Cardiac muscle cell (in vitro differentiated cells and primary cell): ENCODE measurements at places on chromosomes 12 and 14.

- peaks cover 2% of the 10 kb centered on the region for H3K27me3 ChIP-seq
- no peak overlapping the region for H3K4me3 ChIP-seq
- H3K27ac ChIP-seq, result no peak overlapping the region
- H3K4me1 ChIP-seq, result no peaks in the 10 kb centered on the region
- peak; percentile 19 for DNase-seq
Observed at GRCh38 chr14:22163051-22163450, 426.0 kb downstream of the DAD1 start.

GRCh38 chr14:55720796-55721195 lies 140.8 kb downstream of the KTN1 start:
- DNase-seq, result no peak
- no peaks in the 10 kb centered on the region for H3K36me3 ChIP-seq
- H3K4me3 ChIP-seq, result no peak overlapping the region

DNA sequence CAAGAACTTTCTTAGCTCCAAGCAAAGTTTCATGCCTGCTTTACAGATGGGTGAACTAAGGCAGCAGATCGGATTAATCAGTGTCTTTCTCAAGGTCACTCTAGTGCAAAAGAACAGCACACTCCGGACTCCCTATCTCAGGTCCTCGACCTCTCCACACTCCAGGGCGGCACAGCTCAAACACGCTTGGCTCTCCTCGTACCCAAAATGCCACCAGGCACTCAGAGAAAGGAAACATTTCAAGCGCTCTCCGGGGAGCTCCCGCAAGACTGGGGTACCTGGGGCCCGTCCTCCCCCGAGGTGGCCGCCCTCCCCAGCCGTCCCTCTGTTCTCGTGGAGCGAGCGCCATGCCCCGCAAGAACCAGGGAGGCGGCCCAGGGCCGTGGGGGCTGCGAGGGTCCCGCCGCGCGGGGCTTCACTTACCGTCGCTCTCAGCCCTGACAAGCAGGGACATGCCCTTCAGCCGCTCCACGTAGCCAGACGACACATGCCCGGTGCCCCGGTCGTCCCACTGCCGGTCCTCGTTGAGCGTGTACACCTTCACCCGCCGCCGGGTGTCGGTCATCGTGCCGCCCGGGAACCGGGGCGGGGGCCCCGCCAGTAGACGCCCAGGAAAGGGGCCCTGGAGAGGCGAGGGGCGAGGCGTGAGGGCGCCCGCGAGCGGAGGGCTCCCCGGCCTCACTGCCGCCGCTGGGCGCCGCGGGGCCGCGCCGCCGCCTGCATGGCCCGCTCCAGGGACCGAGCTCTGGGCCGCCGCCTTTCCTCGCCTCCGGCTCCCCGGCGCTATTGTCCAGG lies 830 bp downstream of the PPP4R3A start:
- H3K27ac ChIP-seq, result peak overlapping the region; percentile 97
- no peaks in the 10 kb centered on the region for H3K27me3 ChIP-seq
- peaks cover 6% of the 10 kb centered on the region for H3K36me3 ChIP-seq
- peaks cover 5% of the 10 kb centered on the region for H3K4me1 ChIP-seq

DNA sequence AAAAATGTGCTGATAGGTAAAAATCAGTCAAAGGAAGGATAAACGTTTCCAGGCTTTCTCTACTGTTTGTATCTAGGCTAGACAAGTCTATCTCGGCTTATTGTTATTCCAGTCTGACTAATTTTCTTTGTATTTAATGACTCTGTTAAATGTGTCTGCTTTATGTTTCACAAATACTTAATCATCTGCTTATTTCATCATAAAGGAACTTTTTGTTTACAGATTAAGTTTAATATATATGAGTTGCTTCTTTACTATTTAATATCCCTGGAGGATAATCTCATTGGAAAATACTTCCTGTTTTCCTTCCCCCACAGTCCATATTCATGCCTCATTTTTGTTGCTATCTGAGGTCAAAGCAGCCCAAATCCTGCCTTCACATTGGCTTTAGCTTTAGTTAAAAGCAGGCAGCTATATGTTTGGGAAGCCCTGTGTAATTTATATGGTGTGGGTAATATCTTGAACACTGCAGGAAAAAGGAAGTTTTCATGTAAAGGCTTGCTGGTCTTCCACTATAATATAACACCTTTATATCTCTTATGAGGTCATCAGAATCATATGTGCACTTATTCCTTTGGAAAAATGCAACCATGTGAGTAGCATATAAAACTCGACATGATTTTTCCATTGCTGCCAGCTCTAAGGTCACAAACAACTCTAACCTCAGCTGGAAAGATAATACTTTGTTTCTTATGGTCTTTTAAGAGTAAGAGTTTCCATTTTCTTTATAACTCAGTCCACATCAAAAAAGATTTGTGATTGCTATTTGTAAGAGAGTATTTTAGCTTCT lies 76.8 kb downstream of the ALX1 start:
- H3K4me3 ChIP-seq, result no peak overlapping the region
- H3K4me1 ChIP-seq, result peaks cover 14% of the 10 kb centered on the region
- H3K36me3 ChIP-seq, result no peaks in the 10 kb centered on the region
- no peaks in the 10 kb centered on the region for H3K27me3 ChIP-seq
- no peak overlapping the region for H3K27ac ChIP-seq

DNA sequence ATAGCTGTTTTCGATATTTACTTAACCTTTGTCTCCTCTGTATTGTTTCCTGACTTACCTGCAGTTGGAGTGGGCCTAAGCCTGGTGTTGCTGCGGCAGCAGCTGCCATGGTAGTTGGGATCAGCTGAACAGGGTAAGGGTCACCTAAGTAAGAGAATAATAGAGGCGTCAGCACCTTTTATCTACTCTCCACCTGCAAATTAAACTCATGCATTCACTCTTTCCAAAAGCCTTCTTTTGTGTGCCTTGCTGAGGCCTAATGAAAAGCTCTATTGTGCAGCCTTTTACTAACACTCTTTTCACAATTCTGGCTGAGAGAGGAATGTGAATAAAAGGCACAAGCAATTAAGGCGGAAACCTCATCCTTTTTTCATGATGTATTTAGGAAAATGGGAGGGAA lies 308.7 kb downstream of the SOX5 start:
- no peak overlapping the region for H3K27ac ChIP-seq
- H3K27me3 ChIP-seq, result no peaks in the 10 kb centered on the region
- no peak for DNase-seq
- H3K4me1 ChIP-seq, result peaks cover 6% of the 10 kb centered on the region
- no peak overlapping the region for H3K4me3 ChIP-seq
- no peaks in the 10 kb centered on the region for H3K36me3 ChIP-seq

DNA sequence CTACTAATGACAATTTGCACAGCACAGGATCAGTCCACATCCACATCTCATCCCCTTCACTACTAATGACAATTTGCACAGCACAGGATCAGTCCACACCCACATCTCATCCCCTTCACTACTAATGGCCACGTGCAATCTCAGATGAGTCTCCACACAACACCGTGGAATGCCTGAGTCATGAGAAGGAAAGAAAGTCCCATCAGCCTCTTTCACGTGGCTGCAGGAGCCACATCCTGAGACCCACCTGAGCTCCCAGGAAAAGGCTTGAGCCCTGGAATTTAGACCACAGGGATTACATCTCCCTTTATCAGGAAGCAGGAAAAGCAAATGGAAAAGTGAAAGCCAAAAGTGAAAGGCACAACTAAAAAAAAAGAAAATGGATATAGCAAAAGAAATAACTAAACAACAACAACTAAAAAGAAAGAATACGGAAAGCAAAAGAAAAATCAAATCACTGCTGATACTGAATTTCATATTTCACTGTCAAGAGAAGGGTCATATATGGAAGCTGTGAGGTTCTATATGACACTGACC lies 1300.5 kb downstream of the TMEM121 start:
- H3K4me1 ChIP-seq, result no peaks in the 10 kb centered on the region
- no peak for DNase-seq
- no peaks in the 10 kb centered on the region for H3K27me3 ChIP-seq

DNA sequence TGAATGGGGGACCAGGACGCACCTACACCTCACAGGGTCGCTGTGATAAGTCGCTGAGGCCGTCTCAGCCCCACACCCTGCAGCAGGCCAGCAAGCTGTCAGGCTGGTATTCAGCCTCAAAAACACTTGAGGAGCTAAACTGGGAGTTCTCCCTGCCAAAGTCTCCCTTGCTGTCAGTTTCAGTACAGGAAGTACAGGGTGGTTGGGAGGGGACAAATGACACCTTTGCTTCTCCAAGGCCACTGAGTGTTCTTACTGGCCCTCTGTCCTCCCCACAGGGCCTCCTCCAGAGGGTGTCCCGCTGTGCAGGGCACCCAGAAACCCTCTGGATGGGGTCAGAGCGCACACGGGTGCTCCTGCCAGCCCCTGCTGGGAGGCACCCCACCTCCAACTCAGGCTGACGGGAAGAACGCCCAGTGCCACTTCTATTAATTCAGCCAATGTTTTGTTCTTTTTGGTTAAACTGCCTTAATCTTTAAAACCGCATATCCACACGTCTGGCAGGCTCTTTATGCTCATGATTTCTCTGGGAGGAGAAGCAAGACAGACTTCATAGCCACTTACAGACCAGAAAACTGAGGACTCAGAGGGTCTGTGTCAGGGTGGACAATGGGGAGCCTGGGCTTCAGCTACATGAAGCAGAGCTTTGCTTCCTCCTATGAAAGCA lies 75.9 kb downstream of the ITPK1 start:
- H3K4me1 ChIP-seq, result peaks cover 59% of the 10 kb centered on the region
- peak overlapping the region; percentile 82 for H3K27ac ChIP-seq
- no peaks in the 10 kb centered on the region for H3K36me3 ChIP-seq
- H3K4me3 ChIP-seq, result no peak overlapping the region
- DNase-seq, result no peak

DNA sequence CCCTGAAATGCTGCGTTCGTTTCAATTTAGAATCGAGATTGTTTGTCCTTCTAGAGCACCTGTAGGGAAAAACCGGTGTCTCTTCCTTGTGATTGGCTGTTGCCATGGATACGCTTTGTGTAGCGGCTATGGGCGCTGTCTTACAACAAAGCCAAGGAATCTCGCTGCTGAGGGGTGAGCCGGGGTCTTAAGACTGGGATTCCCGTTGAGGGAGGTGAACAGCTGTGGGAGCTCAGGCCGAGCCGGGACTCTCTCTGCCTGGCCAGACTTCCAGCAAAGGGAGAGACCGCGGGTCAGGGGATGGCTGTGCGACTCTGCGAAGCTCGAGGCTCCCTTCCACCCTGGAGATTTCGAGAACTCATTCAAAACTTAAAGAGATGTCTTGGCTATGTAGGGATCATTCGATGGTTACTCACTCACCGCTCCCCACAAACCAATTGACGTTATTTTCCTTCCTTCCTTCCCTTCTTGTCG lies at the start of the genes LRRIQ1 and TSPAN19:
Gene LRRIQ1, plus strand, starts transcription at position 118 of the 474 bp plus-strand sequence. CDS start 1,826 bp downstream, outside the sequence.
Gene TSPAN19, minus strand, starts transcription at position 44 of the 474 bp plus-strand sequence. CDS start 6,331 bp downstream, outside the sequence.
- H3K4me1 ChIP-seq, result peaks cover 2% of the 10 kb centered on the region
- no peak within 1 kb of the TSS for H3K27ac ChIP-seq
- peak within 1 kb of the TSS; percentile 59 for H3K4me3 ChIP-seq
- DNase-seq, result peak; percentile 94
- peaks cover 7% of the 10 kb centered on the region for H3K27me3 ChIP-seq

GRCh38 chr14:81454572-81455218 lies 54.6 kb upstream of the STON2 start:
- H3K27me3 ChIP-seq, result no peaks in the 10 kb centered on the region
- no peaks in the 10 kb centered on the region for H3K4me1 ChIP-seq

DNA sequence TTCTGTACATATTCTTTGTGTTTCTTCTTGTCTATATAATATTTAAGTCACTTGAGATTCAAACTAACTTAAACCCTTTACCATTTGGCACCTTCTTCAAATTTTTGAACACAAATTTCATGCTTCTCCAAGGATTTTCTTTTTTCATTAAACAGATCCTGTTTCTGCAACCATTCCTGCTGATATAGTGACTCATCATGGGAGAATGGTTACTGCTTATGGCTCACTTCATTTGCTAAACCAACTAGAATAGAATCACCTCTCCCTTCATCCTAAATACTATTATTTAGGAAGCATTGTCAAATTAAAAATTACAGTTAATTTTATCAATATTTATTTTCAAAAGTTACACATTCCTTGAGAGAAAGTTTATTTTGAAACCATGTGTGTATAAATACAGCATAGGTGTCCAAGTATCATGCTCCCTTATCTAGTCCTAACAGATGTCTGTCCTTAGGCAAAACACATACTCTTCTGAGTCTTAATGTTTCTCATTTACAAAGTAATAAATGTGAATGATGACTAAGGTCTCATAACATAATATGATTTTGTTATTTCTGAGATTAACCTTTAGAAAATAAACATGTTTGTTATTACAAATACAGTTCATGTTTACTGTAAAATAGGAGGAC lies 40.7 kb downstream of the PLCZ1 start:
- H3K36me3 ChIP-seq, result no peaks in the 10 kb centered on the region
- H3K4me1 ChIP-seq, result no peaks in the 10 kb centered on the region
- DNase-seq, result peak; percentile 46
- no peak overlapping the region for H3K27ac ChIP-seq
- no peaks in the 10 kb centered on the region for H3K27me3 ChIP-seq
- no peak overlapping the region for H3K4me3 ChIP-seq

DNA sequence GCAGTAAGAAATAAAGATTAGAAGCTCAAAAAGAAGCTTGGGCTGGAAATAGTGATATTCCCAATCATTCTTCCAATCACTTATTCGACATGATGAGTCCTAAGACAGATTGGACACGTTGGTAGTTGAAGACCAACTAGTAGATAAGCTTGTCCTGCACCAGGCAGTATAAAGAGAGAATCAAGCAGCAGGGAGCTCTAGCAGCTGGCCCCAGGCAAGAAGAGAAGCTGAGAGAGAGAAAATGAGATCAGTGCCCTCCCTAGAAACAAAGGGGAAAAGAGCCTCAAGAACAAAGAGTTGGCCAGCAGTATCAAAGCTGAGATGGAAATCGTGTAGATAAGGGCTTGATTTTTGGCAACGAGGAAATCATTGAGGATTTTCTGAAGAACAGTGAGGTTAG lies 20.6 kb downstream of the RASSF8 start:
- H3K36me3 ChIP-seq, result no peaks in the 10 kb centered on the region
- no peak for DNase-seq
- no peak overlapping the region for H3K27ac ChIP-seq
- H3K27me3 ChIP-seq, result no peaks in the 10 kb centered on the region

DNA sequence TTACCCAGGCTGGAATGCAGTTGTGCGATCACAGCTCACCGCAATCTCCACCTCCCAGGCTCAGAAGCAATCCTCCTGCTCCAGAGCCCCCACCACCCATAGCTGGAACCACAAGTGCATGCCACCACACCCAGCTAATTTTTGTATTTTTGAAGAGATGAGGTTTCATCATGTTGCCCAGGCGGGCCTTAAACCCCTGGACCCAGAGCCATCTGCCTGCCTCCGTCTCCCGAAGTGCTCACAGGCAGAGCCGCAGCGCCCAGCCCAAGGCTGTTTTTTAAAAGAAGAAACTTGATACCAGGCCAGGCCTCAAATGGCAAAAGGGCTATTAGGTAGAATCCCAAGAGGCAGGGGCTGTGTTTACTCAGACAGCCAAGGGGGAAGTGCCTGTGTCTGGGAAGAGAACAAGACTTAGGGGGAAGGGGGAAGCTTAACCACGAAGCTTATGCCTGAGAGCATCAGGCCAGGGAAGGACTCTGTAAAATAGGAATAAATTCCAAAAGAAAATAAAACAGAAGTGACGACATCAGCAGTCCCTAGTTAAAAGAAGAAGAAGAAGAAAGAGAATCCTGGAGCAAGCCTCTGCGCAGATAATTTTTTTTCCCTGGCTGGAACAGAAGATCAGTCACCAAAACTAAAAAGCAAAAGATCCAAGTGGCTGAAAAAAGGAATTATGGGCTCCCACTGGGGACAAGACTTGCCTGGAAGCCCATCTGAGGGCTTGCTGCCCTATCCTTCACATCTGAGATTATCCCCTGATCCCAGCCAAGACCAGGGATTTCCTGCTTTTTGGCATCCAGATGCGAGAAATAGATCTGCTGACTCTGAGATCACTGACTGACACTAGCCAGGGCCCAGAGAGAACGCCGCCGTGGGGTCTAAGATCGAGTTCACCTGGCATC lies 170.5 kb downstream of the NDUFA12 start:
- H3K4me1 ChIP-seq, result peaks cover 5% of the 10 kb centered on the region
- H3K27me3 ChIP-seq, result no peaks in the 10 kb centered on the region
- no peak overlapping the region for H3K4me3 ChIP-seq
- H3K36me3 ChIP-seq, result no peaks in the 10 kb centered on the region
- DNase-seq, result peak; percentile 67
- H3K27ac ChIP-seq, result no peak overlapping the region
